ENCODE measurements at places on chromosomes 16 and 17.

- peaks cover 10% of the 10 kb centered on the region for H3K36me3 ChIP-seq
- H3K4me1 ChIP-seq, result peaks cover 72% of the 10 kb centered on the region
- H3K27me3 ChIP-seq, result no peaks in the 10 kb centered on the region
Observed at GRCh38 chr17:38872027-38872511, 2.2 kb downstream of the LASP1 start.

DNA sequence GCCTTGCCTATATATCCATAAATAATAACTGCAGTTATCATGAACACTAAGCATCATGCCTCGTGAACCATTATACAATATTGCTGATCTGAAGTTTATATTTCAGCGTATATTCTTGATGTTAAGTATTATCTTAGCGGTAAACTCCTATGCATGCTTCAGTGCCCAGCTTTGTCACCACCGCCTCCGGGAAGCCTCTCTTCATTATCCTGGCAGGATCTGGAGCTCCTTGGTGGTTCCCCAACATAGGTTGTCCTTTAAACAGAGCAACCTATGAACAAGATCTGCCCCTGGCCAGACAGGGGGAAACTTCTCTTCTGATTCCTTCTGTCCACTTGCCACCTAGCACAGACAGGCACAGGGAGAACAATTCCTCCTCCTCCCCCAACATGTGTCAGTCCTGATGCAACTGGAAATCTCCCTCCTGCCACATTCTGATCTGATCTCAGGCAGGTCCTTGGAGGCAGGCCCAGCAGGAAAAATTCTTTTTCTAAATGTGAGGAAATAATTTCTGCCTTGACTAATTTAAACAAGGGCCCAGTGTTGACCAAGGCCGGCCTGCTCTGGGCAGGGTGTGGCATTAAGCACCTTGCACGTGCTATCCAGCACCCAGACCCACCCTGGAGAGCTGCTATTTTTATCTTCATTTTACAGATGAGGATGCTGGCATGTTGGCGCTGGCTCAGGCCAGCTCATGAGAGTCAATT lies 22.4 kb downstream of the SPNS2 start:
- H3K4me3 ChIP-seq, result no peak overlapping the region
- no peaks in the 10 kb centered on the region for H3K36me3 ChIP-seq
- no peak for DNase-seq

DNA sequence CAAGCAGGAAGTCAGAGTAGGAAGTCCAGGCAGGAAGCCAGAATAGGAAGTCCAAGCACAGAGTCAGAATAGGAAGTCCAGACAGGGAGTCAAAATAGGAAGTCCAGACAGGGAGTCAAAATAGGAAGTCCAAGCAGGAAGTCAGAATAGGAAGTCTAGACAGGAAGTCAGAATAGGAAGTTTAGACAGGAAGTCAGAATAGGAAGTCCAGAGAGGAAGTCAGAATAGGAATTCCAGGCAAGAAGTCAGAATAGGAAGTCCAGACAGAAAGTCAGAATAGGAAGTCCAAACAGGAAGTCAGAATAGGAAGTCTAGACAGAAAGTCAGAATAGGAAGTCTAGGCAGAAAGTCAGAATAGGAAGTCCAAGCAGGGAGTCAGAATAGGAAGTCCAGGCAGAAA lies 105.3 kb upstream of the C16orf82 start:
- H3K27ac ChIP-seq, result no peak overlapping the region
- no peaks in the 10 kb centered on the region for H3K4me1 ChIP-seq
- no peaks in the 10 kb centered on the region for H3K27me3 ChIP-seq
- H3K36me3 ChIP-seq, result no peaks in the 10 kb centered on the region
- no peak overlapping the region for H3K4me3 ChIP-seq

GRCh38 chr16:57366544-57367040 lies 5.7 kb upstream of the CX3CL1 start:
- H3K27me3 ChIP-seq, result peaks cover 3% of the 10 kb centered on the region
- no peak overlapping the region for H3K4me3 ChIP-seq
- no peak for DNase-seq
- H3K4me1 ChIP-seq, result no peaks in the 10 kb centered on the region

GRCh38 chr16:77555791-77556190 lies 121.0 kb upstream of the ADAMTS18 start:
- no peaks in the 10 kb centered on the region for H3K36me3 ChIP-seq
- DNase-seq, result no peak
- H3K27me3 ChIP-seq, result peaks cover 6% of the 10 kb centered on the region
- no peaks in the 10 kb centered on the region for H3K4me1 ChIP-seq
- H3K27ac ChIP-seq, result no peak overlapping the region

- no peak overlapping the region for H3K27ac ChIP-seq
- H3K36me3 ChIP-seq, result no peaks in the 10 kb centered on the region
- peaks cover 5% of the 10 kb centered on the region for H3K27me3 ChIP-seq
- no peak overlapping the region for H3K4me3 ChIP-seq
Observed at GRCh38 chr16:49307176-49307575, 25.5 kb upstream of the CBLN1 start.

DNA sequence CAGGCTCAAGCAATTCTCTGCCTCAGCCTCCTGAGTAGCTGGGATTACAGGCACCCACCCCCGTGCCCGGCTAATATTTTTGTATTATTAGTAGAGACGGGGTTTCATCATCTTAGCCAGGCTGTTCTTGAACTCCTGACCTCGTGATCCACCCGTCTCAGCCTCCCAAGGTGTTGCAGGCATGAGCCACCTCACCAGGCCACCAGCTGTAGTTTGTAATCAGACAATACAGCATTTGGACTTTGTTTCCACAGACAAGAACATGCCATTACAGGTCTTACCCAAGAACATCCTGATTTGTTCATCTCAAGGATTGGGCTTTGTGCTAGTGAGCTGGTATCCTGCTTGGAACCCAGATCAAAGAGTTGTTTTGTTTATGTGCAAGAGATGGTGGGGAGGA lies 30.1 kb downstream of the C17orf100 start:
- H3K4me1 ChIP-seq, result peaks cover 8% of the 10 kb centered on the region
- H3K27me3 ChIP-seq, result peaks cover 33% of the 10 kb centered on the region
- H3K36me3 ChIP-seq, result no peaks in the 10 kb centered on the region
- H3K27ac ChIP-seq, result no peak overlapping the region
- no peak for DNase-seq

DNA sequence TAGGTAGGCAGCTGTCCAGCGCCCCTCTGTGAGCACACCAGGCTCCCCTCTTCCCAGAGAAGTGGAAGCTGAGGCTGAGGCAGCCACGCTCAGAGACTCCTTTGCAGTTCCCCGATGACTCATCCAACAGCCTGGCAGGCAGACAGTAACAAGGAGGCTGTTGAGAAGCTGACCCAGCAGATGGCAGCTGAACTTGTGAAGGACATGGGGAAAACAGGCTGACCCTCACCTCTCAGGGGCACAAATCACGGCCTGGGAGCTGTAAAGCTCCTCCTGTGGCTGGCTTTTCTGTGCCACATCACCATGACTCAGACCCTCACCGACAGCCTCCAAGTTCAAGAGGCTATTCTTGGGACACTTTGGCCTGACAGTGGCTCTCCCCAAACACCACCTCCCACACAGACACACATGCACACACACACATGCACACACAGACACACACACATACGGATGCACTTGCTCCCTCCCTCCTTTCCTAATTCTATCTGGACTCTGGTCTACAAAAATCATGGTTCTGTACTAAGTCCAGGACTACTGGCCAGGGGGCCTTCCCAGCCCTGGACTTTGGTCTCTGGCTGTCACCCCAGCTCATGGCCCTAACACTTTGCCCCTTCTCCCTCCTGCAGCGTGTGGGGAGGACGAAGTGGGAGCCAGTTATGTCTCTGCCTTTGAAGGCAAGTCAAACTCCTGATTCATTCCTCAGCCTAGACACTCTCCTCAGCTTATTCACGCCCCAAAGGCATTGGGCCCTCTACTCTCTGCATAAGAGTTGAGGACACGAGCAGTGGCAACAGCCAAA lies 23.2 kb downstream of the MAP3K14 start:
- H3K27ac ChIP-seq, result peak overlapping the region; percentile 41
- no peak for DNase-seq
- H3K27me3 ChIP-seq, result no peaks in the 10 kb centered on the region
- peaks cover 81% of the 10 kb centered on the region for H3K4me1 ChIP-seq
- H3K4me3 ChIP-seq, result no peak overlapping the region

GRCh38 chr17:47229535-47230443 lies 20.6 kb downstream of the MYL4 start:
- H3K36me3 ChIP-seq, result no peaks in the 10 kb centered on the region
- H3K4me3 ChIP-seq, result peak overlapping the region; percentile 33
- H3K27ac ChIP-seq, result peak overlapping the region; percentile 27
- peak; percentile 81 for DNase-seq

DNA sequence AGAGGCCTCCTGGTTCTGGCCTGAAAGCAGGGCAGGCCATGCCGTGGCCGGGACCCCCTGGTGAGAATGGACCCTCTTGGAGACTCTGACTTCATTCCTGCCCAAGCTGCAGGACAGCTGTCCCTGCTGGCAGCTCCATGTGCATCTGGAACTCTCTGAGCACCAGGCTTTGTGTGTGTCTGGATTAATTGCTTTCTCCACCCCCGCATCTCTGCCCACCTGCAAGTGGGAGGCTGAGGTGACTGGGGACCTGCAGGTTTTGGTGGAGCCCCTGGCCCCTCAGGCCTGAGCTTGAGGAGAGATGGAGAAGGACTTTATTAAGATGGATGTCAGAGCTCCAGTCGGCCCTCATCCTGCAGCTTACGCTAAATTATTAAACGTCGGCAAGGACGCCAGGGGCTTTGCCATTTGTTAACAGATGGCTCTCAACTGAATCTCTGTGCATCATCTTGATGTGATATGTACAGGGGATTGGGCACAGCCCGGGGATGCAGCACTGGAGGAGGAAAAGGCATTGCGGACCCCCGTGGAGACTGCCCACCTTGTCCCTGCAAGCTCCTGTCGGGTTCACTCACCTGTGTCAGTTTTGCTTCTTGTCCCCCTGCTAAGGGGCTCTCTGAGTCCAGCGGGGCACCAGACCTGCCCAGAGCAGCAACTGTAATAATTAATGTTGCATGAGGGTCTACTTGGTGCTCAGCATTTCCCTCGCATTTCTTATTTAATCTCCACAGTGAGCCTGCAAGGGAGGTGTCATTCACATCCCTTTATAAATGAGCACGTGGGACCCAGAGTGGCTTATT lies 154.1 kb upstream of the RPL38 start:
- no peak overlapping the region for H3K27ac ChIP-seq
- no peaks in the 10 kb centered on the region for H3K36me3 ChIP-seq
- H3K4me3 ChIP-seq, result no peak overlapping the region
- DNase-seq, result no peak
- H3K4me1 ChIP-seq, result peaks cover 2% of the 10 kb centered on the region

DNA sequence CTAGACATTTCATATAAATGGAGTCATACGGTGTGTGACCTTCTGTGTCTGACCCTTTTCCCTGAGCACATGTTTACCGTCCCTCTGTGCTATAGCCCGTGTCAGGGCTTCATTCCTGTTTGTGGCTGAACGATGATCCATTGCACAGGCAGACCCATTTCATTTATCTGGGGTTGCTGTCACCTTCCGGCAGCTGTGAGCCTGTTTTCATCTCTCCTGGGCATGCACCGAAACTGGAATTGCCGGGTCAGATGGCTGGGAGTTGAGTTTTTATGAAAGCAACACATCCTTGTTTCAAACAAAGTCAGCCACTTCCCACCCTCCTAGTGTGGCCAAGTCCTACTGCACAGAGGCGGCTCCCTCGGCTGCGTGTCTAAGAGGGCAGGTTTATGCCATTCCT lies 25.5 kb downstream of the BAIAP2 start:
- no peak overlapping the region for H3K27ac ChIP-seq
- H3K4me1 ChIP-seq, result no peaks in the 10 kb centered on the region
- DNase-seq, result no peak
- H3K27me3 ChIP-seq, result no peaks in the 10 kb centered on the region
- no peak overlapping the region for H3K4me3 ChIP-seq

- H3K27ac ChIP-seq, result no peak overlapping the region
- DNase-seq, result no peak
- no peak overlapping the region for H3K4me3 ChIP-seq
- no peaks in the 10 kb centered on the region for H3K4me1 ChIP-seq
Observed at GRCh38 chr17:28421787-28422305, 15.8 kb upstream of the SLC46A1 start.

- peaks cover 4% of the 10 kb centered on the region for H3K36me3 ChIP-seq
- H3K4me3 ChIP-seq, result peak overlapping the region; percentile 94
- no peaks in the 10 kb centered on the region for H3K27me3 ChIP-seq
- H3K4me1 ChIP-seq, result peaks cover 54% of the 10 kb centered on the region
- peak overlapping the region; percentile 4 for H3K27ac ChIP-seq
- DNase-seq, result no peak
Observed at GRCh38 chr17:18037486-18037885, 1.5 kb downstream of the ATPAF2 start.

- peaks cover 5% of the 10 kb centered on the region for H3K4me1 ChIP-seq
- peaks cover 36% of the 10 kb centered on the region for H3K27me3 ChIP-seq
- no peak overlapping the region for H3K4me3 ChIP-seq
- H3K36me3 ChIP-seq, result no peaks in the 10 kb centered on the region
Observed at GRCh38 chr17:5123343-5124124, 7.7 kb downstream of the USP6 start.

DNA sequence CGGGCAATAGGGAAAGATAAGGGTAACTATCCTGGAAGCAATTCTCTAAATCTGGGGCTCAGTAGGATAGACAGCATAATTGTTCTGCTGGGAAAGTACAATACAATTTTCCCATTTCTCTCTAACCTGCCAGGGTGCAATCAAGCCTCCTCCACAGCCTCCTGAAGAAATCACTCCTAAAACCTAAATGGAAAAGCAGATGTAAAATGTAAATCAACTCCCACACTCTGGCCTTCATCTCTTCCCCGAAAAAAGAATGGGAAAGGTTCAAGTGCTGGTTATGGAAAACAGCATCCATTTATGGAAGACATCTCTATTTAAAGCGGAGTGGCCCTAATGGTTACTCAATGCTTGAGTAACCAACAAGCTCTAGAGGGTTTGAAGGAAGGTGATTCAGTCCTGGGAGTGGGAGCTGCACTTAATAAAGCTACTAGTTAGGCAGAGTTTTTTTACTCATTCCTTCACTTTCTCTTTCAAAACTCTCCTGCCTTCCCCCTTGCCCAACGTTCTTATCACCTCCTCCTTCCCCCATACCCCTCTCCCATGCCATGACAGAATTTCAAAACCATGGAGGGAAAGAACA lies 5.1 kb downstream of the MMD start:
- H3K36me3 ChIP-seq, result peaks cover 73% of the 10 kb centered on the region
- peak overlapping the region; percentile 71 for H3K27ac ChIP-seq
- no peaks in the 10 kb centered on the region for H3K27me3 ChIP-seq
- H3K4me1 ChIP-seq, result peaks cover 59% of the 10 kb centered on the region

- no peak overlapping the region for H3K4me3 ChIP-seq
- peaks cover 5% of the 10 kb centered on the region for H3K36me3 ChIP-seq
- peaks cover 4% of the 10 kb centered on the region for H3K4me1 ChIP-seq
Observed at GRCh38 chr16:53937161-53937880, 233.4 kb downstream of the FTO start.

GRCh38 chr16:24150282-24150681 lies 105.9 kb upstream of the CACNG3 start:
- H3K27me3 ChIP-seq, result no peaks in the 10 kb centered on the region
- H3K27ac ChIP-seq, result no peak overlapping the region
- H3K36me3 ChIP-seq, result peaks cover 24% of the 10 kb centered on the region

DNA sequence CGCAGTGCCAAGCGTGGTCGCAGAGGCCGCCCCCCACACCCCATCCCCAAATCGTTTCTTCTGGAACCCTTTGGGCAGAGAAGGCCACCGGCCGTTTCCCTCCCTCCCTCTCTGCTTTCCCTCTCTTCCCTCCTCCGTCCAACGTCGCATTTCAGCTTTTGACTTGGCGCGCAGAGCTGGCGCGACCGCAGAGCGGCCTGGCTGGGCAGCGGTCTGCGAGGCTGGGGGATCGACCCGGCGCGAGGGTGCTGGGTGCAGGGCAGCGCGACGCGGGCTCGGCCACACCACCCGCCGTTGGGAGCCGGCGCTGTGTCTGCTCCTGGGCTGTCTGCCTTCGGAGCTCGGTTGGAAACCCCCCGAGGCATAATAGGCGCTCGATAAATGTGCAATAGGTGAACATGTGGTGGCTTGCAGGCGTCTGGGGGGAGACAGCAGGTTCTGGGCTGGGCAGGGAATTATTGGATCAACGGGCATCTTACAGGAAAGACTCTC lies 2.8 kb upstream of the NTN3 start:
- no peaks in the 10 kb centered on the region for H3K36me3 ChIP-seq
- H3K27me3 ChIP-seq, result peaks cover 40% of the 10 kb centered on the region
- H3K27ac ChIP-seq, result no peak overlapping the region
- H3K4me1 ChIP-seq, result peaks cover 10% of the 10 kb centered on the region
- H3K4me3 ChIP-seq, result no peak overlapping the region
- no peak for DNase-seq

Measured in activated CD4-positive, alpha-beta T cell treated with anti-CD3 and anti-CD28 coated beads, Interleukin-2, amount 10 ng/mL, durations not matched to agents 7 days and 5 days (primary cell).